T-cell (primary cell): ENCODE measurements at places on chromosomes 2 and 18. TPM values are rescaled to one million over a fixed set of nuclear protein-coding genes. Genes with fewer than 3 reads are reported as not detected.

DNA sequence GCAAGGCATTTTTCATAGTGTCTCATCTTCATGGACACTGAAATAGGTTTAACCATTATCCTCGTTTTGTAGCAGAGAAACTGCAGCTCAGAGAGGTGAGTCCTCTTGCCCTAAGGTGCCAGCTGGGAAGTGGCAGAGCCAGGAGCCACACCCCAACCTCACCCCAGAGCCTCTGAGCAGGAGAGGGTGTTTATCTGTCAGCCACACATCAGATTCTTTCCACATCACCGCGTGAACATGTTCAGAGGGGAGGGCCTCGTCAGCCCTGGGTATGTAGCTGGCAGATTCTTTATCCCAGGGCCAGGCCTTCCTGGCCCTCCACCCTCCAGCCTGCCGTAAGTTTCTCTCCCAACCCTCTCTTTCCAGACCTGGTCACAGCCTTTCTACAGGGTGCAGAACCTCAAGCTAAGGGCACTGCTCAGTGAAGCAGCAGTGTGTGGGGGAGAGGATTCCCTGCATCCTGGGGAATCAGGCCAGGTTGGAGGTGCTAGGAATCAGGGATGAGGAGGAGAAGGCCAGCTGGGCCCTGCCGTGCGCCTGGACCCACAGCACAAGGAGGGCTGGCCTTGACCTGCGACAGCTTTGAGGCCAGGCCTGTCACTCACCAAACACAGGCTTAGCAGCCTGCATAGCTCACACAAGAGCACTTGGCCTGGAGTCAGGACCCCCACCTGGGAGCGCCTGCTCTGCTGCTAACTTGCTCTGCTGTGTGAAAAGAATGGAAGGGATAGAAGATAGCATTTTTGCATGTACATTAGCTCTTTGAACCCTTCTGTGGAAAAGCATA lies 111.3 kb upstream of the MCFD2 start:
- DNase-seq = no peak
- peaks cover 12% of the 10 kb centered on the region for H3K4me1 ChIP-seq
- no peak overlapping the region for H3K4me3 ChIP-seq
- H3K36me3 ChIP-seq = peaks cover 93% of the 10 kb centered on the region
- no peak overlapping the region for H3K27ac ChIP-seq
- H3K27me3 ChIP-seq = no peaks in the 10 kb centered on the region

DNA sequence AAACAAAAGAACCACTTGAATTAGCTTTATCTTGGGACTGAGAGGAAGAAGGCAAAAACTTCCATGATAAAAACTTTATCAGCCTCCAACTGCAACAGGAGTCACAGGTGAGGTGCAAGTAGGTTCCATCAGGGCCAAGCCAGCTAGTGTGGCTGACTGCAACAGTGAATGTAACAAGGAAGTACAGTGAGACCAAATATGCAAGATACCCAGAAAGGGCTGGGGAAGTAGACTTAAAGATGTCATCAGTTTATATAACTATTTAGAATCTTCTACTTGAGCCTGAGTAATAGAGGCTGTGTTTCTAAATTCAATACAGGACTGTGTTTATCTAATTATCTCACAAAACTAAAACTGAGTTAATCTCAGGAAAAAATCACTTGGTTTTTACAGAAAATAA lies 14.8 kb downstream of the PLEKHM3 start:
- no peaks in the 10 kb centered on the region for H3K4me1 ChIP-seq
- no peak overlapping the region for H3K4me3 ChIP-seq
- no peak overlapping the region for H3K27ac ChIP-seq

GRCh38 chr2:218895759-218896500 lies 15.3 kb downstream of the WNT10A start:
- peaks cover 73% of the 10 kb centered on the region for H3K4me1 ChIP-seq
- DNase-seq = no peak
- H3K4me3 ChIP-seq = peak overlapping the region; percentile 18
- peak overlapping the region; percentile 98 for H3K27ac ChIP-seq
- no peaks in the 10 kb centered on the region for H3K36me3 ChIP-seq
- H3K27me3 ChIP-seq = peaks cover 18% of the 10 kb centered on the region

Gene IL36RN
- not detected for total RNA-seq

DNA sequence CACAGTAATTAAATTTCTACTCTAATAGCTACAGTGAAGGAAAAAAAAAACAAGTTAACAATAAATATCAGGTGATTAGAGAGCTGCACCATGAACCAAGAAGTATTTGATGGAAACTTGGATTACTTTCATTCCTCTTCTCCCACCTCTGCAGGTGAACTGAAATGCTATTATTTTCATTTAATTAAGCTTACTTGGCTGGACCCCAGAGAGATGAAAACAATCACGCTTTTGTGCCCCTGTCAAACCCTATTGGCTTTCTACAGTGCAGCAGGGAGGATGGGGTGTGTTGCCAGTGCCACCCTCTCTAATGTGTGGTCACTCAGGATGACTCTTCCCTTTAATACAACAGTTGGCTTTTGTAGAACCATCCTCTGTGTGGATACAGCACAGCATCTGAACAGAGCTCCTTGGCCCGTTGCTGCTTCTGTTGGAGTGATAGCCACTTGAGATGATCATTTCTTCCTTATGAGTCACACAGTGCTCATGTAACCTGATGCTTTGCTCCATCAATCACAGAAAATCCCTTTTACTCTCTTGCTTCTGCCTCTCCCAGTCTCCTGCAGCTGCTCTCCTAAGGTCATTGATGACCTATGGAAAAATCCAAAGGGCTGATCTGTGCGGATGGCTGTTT lies 5.5 kb upstream of the ARL4C start:
- H3K4me3 ChIP-seq = no peak overlapping the region
- peaks cover 3% of the 10 kb centered on the region for H3K27me3 ChIP-seq
- no peaks in the 10 kb centered on the region for H3K36me3 ChIP-seq
- DNase-seq = no peak
- H3K27ac ChIP-seq = no peak overlapping the region

DNA sequence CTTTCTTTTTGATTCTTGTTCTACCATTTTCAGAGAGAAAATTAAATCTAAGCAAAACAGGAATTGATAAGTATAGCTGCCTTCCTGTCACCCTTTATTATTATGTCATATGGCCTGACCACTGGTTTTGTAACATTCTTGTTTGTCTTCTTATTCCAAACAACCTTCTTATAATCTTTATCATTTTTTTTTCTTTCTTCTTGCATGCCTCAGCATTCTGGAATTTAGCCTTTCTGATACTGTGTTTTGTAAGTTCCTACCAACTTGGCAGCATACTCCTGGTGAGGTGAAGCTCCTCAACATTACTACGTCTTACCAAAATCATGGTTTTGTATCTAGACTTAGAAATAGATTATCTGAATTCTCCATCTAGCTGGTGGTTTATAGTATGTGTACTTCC lies 199.2 kb downstream of the CAMKMT start:
- no peak overlapping the region for H3K27ac ChIP-seq
- no peak for DNase-seq
- no peaks in the 10 kb centered on the region for H3K36me3 ChIP-seq
- no peaks in the 10 kb centered on the region for H3K4me1 ChIP-seq
- H3K27me3 ChIP-seq = no peaks in the 10 kb centered on the region
- H3K4me3 ChIP-seq = no peak overlapping the region

DNA sequence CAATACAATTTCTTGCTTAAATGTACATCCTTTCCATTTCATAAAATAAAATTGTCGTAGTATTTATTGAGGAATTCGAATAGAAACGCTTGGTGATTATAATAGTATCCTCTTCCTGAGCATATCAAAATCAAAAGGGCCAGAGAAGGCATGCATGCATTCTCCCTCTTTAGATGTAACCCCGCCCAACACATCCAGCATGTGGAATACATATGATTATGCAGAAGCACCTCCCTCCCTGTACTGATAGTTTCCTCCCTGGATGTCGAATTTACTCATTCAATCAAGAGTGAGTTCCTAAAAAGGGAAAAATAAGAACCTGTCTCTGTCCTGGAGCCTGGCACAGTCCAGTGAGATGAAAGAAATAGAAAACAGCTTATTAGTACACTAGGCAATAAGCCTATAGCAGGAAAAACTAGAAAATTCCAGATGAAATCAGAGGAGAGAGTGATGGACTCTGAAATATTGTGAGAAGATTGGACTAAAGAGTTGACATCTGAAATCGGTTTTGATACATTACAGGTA lies 262.9 kb downstream of the RDH14 start:
- no peaks in the 10 kb centered on the region for H3K27me3 ChIP-seq
- no peak for DNase-seq
- no peaks in the 10 kb centered on the region for H3K4me1 ChIP-seq

DNA sequence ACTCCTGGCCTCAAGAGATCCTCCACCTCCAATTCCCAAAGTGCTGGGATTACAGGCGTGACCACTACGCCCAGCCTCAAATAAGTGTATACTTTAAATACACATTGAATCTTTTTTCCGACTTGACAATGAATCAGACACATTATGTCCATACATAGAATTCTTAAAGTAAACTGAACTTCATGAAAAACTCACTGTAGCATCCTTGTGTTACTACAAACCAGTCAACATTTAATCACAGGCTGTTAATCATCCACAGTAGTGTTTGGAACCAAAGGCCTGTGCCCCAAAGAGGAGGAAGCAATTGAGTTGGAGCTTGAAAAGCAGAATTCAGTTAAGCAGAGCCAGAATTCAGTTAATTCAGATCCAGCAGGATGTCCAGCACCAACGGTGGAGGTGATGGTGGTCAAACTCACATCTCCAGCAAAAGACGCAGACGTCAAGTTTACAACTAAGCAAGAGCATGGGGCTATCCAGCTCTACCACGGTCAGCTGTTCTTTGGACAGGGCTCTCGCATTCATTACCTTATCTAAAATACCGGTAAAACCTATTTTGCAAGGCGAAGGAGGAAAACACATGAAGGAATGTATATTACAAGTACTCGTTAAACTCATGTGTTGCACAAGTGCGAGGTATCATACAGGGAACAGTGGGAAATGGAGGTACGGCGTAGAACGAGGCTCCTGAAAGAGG lies 1.2 kb downstream of the SLC39A6 start:
- peaks cover 5% of the 10 kb centered on the region for H3K36me3 ChIP-seq
- no peak overlapping the region for H3K27ac ChIP-seq
- DNase-seq = no peak
- H3K4me3 ChIP-seq = peak overlapping the region; percentile 89
- H3K27me3 ChIP-seq = no peaks in the 10 kb centered on the region

- H3K36me3 ChIP-seq = no peaks in the 10 kb centered on the region
- DNase-seq = no peak
- H3K4me3 ChIP-seq = no peak overlapping the region
- no peak overlapping the region for H3K27ac ChIP-seq
- no peaks in the 10 kb centered on the region for H3K27me3 ChIP-seq
Observed at GRCh38 chr2:226211439-226211838, 588.2 kb downstream of the IRS1 start.

Gene PARD3B
- total RNA-seq = 1.9 TPM
